ENCODE measurements at places on chromosomes 4 and X.

DNA sequence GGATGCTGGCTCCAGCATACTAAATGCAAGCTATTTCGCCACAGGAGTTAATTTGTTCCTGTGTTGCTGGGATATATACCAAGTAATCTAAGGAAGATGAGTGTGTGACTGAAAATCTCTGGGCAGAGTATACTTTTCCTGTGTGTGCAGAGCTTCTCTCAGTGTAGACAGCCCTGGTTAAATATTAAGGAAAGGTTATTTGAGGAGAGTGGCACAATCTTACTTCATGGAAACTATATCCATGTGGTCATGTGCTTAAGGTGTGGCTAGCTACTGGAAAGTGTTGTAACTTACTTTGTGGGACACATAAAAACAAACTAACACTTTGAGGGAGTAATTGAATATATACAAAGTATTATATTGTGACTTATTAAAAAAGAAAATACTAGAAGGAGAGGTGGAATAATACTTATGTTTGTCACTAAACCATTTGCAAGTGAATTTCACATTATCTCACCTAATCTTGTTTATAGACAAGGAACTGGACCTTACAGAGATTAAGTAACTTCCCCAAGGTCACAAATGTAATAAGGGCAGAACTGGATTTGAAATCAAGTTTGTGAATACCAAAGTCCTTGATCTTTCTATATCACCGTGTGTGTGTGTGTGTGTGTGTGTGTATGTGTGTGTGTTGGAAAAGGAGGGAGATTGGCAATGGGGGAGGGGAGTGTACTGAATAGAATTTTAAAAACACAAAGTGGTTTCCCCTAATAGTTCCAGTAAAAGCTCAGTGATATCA lies 408.2 kb upstream of the NR3C2 start:
- DNase-seq, result no peak

- no peak for DNase-seq
These were observed 150.1 kb downstream of the CRLF2 start for GRCh38 chrX:1062351-1062750.

GRCh38 chr4:169658975-169659715 lies 38.8 kb downstream of the CLCN3 start:
- no peak for DNase-seq

DNA sequence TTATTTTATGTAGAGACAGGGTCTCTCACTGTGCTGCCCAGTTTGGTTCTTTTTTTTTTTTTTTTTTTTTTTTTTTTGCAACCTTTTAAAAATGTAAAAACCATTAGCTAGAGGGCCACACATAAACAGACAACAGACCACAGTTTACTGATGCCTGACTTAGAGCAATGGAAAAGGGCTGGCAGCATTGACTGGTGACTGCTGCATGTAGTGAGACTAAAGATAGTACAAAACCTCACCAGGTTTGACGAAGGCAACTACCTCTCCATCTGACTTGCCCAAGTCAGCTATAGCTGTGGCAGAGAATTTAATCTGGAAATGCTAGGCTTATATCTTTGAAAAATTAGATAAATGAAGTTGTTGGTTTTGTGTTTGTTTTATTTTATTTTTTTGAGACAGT lies 102.9 kb downstream of the RBM47 start:
- DNase-seq, result no peak

DNA sequence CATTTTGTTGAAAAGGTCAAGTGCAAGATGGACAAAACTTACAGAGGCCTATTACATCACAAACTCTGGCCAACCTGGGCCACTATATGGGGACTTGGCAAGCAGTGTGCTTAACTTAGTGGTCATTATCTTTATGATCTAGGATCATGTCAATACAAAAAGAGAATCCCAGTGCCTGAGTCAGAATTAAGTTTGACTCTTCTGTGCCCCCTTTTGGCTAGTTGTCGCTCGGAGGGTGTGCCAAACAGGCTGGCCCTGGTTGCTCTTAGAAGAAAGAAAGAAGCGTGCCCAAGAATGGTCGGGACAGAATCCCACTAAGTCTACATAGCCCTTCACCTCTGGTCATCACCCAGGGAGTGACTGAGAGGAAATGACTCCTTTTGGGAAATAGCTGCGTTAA lies 100.1 kb downstream of the EIF4E start:
- DNase-seq, result no peak

- no peak for DNase-seq
These were observed 8.5 kb upstream of the LHFPL1 start for GRCh38 chrX:112688242-112688641.

- DNase-seq, result no peak
These were observed 258.5 kb upstream of the GIMD1 start for GRCh38 chr4:106627051-106627450.

All from NCI-H446 treated with DMSO at 0.1 percent for 48 hours (cell line).